ENCODE measurements at places on chromosomes 2 and 18.

DNA sequence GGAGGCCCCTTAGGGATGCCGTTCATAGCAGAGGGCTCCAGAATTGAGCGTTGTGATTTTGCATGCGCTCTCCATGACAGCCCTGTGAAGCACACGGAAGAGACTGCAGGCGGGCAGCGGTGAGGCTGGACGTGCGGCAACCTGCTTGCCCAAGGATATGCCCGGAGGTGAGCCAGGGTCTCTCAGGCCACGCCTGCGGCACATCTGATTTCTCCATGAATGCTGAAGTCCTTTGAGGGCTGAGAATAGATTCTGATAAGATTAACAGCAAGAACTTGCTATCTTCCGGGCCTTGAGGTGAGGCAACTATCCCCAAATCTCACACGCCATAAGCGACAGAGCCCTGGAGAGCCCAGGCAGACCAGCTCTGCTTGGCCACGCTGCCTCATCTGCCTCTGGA, 55.6 kb upstream of the LAMA1 start:
- DNase-seq: no peak

GRCh38 chr2:119823734-119824334, 64.1 kb downstream of the PTPN4 start:
- no peak for DNase-seq

DNA sequence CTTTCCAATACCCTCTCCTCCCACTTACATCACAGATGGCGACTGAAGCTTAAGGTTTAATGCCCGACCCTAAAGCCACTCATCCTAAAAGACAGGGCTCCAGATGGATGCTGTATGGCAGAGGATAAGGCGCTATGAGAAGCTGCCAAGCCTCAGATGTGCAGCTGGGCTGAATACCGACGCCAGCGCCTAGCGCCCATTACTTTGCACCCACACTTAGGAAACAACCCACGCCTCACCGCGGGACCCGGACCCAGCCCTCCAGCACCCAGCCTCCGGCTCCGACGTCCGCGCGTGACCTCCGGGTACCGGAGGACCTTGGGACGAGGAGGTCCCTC, 335 bp downstream of the TRAK2 start:
- DNase-seq: no peak

- DNase-seq: no peak
These were observed 1.4 kb upstream of the HSBP1L1 start for GRCh38 chr18:79962835-79963657.

- no peak for DNase-seq
These were observed 722.0 kb downstream of the EPHA4 start for GRCh38 chr2:220850116-220850515.

- no peak for DNase-seq
These were observed 302.0 kb upstream of the RND3 start for GRCh38 chr2:150789376-150789905.

GRCh38 chr2:101509499-101510284, 34.8 kb upstream of the RFX8 start:
- DNase-seq: no peak

DNA sequence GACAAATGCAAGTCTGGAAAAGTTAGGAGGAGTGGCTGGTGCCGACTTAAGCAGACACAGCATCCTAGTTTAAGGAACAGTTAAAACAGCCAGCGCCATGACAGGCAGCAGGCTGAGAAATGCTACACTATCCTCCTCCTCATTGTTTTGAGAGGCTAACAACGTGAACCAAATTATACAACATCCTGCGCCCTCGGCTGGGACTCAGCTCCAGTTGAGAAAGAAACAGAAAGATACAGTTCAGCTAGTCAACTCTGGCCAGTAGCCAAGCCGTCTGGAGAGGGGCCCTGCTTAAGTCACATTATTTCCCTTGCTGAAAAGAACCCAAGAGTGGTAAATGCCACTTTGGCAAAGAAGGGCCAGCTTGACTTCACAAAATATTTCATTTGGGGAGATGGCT, 90.2 kb downstream of the BCL11A start:
- DNase-seq: no peak

DNA sequence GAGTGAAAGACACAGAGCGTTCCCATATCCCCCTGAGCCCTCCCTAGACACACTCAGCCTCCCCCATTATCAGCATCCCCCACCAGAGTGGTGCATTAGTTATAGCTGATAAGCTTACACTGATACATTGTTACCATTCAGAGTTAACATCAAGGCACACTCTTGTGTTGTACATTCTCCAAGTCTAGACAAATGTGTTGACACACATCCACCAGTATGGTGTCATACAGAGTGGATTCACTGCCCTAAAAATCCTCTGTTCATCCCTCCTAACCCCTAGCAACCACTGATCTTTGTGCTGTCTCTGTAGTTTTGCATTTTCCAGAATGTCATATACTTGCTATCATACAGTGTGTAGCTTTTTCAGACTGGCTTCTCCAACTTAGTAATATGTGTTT, 78.0 kb upstream of the RPL31 start:
- no peak for DNase-seq

DNA sequence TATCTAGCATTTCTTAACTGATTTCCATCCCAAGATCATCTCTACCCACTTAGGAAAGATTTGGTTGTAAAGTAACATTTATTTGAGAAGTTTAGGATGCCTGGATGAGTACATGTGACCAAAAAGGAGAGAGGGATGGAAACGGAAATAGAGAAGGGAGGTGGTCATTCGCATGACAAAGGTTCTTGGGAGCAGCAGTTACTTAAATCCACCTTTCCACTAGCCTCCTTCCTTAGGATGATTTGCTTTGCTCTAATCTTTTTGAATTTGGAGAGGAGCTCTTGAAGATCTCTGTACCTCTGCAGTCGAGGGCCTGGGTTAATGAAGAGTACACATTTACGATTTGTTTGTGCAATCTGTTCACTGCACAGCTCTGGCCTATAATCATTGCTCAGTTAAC, 623.5 kb downstream of the EPHA4 start:
- DNase-seq: no peak

GRCh38 chr2:240435948-240436682, 652 bp downstream of the GPC1 start:
- peak; percentile 55 for DNase-seq

GRCh38 chr2:173598525-173598924, 243.9 kb downstream of the CDCA7 start:
- no peak for DNase-seq

- no peak for DNase-seq
These were observed 178.2 kb downstream of the LCLAT1 start for GRCh38 chr2:30625276-30625675.

DNA sequence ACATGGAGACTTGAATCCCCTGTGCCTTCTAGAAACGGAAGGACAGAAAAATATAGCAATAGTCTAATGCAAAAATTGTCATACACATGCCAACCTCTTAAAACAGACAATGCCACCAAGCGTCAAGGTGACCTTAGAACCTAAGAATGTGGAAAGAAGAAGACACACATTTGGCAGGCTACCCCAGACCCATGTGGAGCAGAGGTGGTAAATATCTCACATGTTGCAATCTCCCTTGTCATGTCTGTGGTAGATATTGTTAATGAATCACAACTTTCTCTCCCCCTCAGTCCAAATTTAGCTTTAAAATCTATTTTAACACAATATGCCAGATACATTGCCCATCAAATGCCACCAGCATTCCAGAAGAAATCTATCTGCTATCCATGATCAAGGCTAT, 137.4 kb downstream of the HNMT start:
- no peak for DNase-seq

DNA sequence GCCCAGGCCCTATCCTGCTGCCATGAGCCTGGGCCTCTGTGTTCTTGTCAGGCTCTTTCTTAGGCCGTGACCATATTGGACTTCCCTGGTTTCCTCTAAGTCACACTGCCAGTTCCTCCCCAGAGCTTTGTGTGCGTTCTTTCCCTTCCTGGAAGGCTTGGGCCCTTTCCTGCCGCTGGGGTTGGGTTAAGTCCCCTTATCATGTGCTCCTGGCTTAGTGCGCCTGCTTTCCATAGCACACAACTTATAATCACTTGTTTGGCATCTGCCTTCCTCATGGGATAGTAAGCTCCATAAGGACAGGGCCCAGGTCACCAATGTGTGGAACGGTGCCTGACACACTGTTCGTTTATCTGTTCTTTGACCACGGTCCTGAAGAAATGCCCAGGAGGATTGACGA, 31.3 kb downstream of the NIFK start:
- no peak for DNase-seq

DNA sequence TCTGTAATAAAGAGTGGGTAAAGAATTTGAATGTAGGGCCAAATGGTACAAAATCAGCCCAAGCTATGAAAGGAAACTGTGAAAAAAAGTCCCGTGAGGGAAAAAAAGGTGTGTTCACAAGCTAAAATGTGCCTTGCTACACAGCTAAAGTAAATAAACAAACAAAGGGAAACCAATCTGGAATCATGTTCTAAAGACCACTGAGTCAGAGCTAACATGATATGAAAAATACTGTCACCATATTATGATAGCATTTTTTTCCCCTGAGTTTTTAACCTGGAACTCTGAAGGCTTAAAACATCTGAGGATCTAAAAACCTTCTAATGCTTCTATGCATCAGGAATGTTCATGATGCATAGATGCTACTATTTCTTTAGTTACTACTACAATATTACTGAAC, 58.8 kb downstream of the SCN1A start:
- no peak for DNase-seq

DNA sequence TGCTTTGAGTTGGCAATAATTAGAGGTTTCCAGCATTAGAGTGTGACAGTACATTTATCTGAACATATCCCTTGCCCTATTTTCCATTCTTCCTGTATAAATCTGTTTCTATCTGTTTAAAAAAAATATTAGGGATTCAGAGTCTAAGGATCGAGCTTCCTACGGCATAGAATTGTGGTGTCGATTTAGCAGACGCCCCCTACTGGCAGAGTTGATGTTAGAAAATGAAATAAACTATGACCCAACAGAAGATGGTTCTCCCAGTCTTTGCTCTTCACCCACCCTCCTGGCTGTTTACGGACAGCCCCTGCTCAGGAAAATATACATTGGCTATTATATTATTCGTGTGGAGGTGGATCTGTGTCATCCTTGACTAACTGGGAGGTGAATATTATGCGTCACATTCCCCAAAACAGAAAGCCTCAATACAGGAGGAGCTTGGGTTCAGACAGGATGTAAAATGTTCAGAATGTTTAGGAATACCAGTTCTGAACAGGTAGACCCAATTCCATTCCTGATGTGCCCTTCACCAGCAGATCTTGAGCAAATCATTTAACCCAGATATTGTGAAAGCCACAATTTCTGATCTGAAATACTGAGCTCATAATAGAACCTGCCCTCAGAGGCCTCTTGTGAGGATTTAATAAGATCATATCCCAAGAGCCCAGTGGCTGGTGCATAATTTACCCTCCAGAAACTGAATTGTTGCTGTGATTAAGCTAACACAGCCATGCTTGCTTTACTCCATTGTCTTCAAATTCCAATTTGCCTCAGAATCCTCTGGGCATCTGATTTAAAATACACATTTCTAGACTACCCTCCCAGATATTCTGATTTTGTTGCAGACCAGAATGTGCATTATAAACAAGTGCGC, 10.8 kb upstream of the ERMN start:
- peak; percentile 7 for DNase-seq

- no peak for DNase-seq
These were observed 25.4 kb upstream of the GLI2 start for GRCh38 chr2:120710256-120710655.

GRCh38 chr2:38554973-38555595, 47.6 kb downstream of the HNRNPLL start:
- no peak for DNase-seq

DNA sequence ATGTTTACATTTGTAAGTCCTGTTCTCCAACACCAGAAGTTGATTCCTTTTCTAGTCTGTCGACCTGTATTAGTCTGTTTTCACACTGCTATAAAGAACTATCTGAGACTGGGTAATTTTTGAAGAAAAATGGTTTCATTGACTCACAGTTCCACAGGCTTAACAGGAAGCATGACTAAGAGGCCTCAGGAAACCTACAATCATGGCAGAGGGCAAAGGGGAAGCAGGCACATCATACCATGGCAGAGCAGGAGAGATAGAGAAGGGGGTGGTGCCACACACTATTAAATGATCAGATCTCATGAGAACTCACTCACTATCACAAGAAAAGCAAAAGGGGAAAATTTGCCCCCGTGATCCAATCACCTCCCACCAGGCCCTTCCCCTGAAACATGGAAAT, 112.8 kb upstream of the MAP3K20 start:
- DNase-seq: no peak

DNA sequence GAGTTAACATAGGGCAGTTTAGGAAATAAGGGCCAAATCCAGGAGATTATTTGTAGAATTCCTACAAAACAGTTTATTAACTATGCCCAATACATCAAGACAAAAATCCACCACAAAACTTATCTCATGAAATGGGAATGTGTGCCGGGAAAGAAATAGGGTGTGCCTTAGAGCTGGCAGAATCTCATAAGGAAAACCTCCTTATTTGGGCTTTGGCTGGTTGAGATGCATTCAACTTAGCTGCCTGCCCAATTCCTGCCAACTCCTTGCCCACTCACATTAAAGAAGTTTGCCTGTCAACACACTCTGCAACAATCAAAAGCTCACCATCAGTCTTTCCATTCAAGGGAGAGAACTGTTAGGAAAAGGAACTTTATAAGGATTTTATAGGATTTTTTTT, 500.6 kb downstream of the SATB2 start:
- no peak for DNase-seq

GRCh38 chr2:142300517-142300916, 169.7 kb upstream of the LRP1B start:
- DNase-seq: no peak

DNA sequence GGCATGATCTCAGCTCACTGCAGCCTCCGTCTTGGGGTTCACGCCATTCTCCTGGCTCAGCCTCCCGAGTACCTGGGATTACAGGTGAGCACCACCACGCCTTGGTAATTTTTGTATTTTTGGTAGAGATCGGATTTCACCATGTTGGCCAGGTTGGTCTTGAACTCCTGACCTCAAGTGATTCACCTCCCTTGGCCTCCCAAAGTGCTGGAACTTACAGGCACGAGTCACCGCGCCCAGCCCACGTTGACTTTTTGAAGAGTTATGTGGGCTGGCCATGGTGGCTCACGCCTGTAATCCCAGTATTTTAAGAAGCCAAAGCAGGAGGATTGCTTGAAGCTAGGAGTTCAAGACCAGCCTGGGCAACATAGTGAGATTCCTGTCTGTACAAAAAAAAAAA, 20.8 kb downstream of the CCL20 start:
- DNase-seq: no peak

- DNase-seq: no peak
These were observed 210.1 kb downstream of the NDUFA10 start for GRCh38 chr2:239814861-239815601.

GRCh38 chr2:25280051-25280687, 61.6 kb downstream of the DNMT3A start:
- no peak for DNase-seq

- DNase-seq: no peak
These were observed 69.5 kb upstream of the HDAC4 start for GRCh38 chr2:239470151-239470900.
